Stimulated activated CD8-positive, alpha-beta memory T cell treated with anti-CD3 and anti-CD28 coated beads, Interleukin-4, amount 100 ng/mL, for 24 hours (primary cell): ENCODE measurements at places on chromosomes 3 and 15.

DNA sequence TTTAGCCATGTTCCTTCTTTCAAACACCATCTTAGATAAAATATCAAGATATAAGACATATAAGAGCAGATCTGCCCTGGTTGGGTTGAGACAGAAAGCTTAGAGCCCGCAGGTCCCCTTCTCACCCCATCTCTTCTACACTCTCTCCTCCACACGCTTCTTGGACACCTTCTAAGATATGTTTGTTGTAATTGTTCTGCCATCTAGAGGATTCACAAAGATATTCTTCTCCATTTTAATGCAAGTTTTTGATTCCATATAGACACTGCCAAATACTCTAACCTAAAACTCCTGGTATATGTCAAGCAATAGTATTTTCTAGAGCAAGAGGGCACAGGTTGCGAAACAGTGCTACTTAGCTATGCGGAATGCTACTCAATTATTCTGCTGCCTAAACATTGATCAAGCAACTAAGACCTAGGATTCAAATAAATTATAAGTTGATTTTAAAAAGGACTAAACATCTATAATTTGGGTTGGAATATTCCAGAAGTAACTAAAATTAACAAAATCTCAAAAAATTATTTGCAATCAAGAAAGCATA, 6.8 kb downstream of the CHRM5 start:
- no peak for DNase-seq

GRCh38 chr3:129656659-129657247, 50.3 kb upstream of the PLXND1 start:
- DNase-seq: no peak

DNA sequence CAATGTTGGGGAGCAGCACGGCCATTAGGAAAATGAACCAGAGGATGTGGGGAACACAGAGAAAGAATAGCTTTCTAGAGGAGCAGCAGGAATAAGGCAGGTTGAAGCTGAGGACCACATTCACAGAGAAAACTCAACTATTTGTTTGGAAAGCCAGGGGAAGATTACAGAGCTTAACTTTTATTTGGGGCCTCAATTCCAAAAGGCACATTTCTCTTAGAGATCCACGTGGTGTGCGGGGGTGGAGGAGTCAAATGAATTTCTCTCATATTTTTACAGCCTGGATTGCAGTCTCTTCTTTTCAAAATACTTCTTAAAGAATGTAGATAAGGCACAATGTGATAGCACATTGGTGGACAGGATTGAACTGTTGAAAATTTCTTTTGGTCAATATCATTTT, 253.7 kb downstream of the ROBO1 start:
- DNase-seq: no peak

DNA sequence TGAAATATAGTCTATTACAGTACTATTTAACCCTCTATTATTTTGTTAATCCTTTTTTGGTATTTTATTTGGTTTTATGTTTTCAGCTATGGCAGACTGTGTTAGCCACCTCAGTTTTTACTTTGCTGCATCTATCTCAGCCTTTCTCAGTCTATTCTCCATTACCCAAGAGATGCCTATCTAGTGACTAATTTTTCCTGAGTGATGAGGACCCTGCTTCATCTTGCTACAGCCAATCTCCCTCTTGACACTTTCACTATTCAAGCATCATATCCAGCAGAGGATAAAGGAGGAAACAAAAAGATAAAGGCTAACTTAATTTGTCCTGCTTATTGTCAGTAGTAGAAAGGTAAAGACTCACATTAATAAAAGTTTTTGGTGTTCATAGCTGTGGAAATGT, 141.8 kb upstream of the NECTIN3 start:
- DNase-seq: no peak

DNA sequence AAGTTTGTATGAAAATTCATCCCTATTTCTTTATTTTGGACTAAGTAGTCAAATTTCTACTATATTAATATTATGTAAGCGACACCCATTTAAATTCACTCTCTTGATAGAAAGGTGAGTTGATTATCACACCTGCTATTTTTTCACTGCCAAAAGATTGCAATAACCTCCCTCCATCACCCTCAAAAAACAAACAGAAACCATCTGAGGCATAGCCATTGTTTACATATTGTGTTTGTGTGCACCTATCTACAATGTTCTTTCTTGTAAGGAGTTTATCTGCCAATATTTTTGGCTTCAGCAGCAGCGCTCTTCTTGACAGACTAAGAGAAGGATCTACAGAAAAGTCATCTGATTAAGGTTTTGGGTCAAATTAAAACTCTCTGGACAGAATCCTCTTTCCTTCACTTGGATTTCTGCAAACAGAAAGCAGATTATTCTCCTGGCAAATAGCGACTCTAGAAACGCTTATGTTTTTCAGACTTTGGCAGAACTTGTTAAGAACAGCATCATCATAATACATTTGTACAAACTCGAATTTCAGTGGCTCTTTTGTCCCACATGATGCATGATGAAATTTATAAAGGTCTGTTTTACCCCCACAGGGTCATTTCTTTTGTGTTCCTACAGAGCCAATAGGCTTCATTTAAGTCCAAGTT, 48.6 kb downstream of the KCNMB2 start:
- DNase-seq: no peak

GRCh38 chr3:14305324-14305723, 97.1 kb upstream of the SLC6A6 start:
- no peak for DNase-seq

DNA sequence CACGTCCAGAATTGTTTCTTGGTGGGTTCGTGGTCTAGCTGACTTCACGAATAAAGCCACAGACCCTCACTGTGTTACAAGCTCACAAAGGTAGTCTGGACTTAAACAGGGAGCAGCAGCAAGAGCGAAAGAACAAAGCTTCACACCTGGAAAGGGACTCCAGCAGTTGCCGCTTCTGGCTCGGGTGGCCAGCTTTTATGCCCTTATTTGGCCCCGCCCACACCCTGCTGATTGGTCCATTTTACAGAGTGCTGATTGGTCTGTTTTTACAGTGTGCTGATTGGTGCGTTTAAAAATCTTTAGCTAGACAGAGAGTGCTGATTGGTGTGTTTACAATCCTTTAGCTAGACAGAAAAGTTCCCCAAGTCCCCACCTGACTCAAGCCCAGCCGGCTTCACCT, 194.2 kb upstream of the NDN start:
- DNase-seq: no peak

DNA sequence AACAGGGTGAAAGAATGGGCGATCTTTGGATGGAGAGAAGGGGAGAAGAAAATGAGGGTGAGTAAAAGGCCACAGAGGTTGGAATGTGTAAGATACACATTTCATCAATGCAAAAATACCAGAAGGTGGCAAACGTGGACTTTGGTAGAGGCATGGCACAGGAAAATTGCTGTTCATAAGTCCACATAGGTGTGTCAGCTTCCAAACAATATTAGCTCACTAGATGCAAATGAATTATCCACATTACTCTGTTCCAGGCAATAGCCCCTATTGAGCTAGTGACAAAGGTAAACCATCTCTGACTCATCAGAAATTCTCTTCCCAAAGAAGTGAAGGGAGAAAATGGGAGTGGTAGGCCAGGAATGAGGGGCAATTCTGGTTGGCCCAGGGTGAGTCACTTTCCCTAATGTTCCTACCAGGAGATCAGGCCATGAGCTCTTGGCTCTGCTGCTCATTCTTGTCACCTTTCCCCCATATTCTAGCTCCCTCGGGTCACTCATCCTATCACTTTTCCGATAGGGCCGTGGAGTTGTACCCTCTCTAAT, 19.9 kb downstream of the ACKR2 start:
- no peak for DNase-seq

DNA sequence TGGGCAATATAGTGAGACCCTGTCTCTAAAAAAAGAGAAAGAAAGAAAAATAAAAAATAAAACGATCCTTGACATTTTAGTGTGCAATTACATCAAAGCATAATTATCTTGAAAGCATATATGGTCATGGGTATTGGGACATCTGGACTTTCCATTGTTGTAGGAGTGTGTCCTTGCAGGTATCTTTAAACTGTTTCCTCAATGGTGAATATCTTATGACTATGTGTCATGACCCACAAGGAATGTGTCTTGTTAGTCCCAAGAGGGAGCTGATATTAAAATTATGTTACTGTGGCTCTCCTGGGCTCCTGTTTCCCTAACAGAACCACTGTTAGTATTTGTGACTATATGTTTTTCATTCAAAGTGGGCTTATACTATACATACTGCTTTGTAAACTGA, 26.6 kb downstream of the EIF1B start:
- DNase-seq: no peak
